ENCODE measurements at places on chromosomes 16 and 17.

- DNase-seq: no peak
These were observed 26.1 kb downstream of the SLC38A8 start for GRCh38 chr16:84016477-84016876.

GRCh38 chr17:75590314-75590761 is 2.7 kb downstream of the MYO15B start:
- no peak for DNase-seq

DNA sequence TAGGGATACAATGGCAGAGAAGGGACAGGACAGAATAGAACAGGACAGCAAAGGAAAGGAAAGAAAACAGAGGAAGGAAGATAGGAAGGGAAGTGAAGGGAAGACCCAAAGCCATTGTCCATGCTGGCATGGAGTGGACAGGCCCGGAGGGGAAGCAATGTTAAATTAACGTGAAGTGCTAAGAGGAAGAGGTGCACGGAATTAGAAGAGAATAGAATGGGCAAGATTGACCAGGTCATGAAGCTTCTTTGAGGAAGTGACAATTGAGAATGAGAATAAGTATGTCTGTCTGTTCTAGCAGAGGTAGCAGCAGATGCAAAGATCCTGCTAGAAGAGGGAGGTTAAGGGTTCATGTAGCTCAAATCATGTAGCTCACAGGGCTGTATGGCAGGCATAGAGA is 117.2 kb downstream of the MAF start:
- DNase-seq: no peak

DNA sequence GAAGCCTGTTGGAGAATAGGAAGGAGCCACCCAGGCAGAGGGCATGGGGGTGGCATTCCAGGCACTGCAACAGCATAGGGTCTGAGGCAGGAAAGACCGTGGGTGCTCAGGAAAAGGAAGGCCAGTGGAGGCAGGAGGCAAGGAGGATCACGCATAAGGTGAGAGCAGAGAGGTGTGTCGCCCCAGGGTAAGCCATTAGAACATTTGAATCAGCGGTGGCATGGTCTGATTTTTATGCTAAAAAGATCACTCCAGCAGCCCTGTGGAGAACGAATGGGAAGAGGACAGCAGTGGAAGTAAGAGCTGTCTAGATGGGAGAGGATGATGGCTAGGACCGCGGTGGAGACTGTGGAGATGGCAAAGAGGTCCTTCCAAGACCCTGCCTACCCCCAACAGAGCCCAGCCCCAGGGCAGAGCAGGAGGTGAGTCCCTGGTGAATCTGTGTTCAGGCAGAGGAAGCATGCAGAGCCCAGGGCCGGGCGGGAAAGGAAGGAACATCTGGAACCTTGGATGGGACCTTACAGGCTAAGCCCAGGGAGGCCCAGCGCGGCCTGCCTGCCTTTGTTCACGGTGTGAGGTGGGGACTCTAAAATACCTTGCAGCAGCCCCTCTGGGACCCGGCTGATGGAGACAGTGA is 7.8 kb downstream of the LPO start:
- DNase-seq: no peak

DNA sequence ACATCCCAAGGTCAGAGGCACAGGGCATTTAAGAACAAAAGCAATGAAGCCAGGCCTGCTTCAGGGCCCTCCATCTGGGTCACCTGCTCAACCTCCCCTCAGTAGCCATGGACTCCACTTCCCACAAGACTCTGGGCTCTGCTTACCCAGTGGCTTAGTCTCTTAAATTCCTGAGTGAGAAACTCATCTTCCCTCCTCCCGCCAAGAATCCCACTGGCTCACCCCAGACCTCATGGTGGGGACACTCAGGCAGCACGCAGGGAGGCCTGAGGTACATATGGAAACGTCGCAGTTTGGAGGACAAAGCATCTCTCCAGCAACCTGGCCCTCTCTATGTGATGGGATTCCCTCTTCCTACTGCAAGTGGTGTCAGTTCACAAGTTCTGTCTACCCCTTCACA is 326.7 kb upstream of the CDH5 start:
- DNase-seq: no peak

DNA sequence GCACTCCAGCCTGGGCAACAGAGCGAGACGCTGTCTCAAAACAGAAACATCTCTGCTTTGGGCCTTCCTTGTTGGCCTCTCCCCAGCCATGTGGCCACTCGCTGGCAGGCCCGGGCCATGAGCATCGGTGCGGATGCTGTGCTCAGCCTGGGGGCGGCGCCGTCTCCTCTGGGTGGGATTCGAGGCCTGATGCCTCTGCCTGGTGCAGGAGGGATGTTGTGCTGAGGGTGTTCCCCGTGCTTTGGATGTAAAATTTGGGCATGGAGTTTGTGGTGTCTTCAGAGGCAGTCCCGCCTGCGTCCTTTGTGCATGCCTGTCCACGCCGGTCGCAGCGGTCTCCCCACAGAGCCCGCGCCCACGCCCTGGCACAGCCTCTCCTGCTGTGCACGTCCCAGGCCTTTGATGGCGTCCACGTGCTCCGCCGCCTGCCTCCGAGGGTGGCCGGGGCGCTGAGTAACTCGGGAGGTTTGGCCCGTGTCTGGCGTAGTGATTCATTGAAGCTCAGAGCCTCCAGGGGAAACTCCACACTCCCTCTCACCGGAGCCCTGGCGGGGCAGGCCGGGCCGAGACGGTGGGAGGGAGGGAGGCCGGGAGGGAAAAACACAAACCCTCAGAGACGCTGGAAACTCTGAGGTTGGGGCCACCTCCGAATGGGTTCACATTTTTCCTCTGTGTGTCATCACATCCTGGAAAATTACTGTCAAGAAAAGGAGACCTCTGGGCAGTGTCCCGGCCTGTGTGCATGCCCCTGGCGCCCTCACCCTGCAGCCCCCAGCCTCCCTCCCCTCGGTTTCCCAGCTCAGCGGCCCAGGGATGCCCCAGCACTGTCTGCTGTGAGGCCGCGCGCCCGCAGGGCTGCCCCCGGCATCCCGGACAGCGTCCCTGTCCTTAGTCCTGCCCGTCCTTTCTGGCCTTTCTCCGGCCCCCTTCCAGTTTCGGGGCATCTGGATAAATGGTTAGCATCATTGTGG is 19.0 kb downstream of the CENPX start:
- peak; percentile 88 for DNase-seq

DNA sequence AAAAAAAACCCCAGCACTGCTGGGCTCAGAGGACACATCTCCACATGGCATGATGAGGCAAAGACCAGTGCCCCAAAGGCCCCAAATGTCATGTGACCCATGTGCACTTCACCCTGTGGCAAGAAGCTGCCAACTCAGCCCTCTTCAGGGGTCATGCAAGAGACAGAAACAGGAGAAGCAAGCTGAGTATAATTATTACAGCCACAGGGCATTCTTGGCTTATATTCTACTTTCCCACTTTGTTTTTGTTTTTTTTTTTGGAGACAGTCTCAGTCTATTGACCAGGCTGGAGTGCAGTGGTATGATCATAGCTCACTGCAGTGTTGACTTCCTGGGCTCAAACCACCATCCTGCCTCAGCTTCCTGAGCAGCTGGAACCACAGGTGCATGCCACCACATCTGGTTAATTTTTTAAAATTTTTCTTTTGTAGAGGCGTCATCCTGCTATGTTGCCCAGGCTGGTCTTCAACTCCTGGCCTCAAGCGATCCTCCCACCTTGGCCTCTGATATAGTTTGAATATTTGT is 32.7 kb upstream of the LITAF start:
- DNase-seq: no peak

DNA sequence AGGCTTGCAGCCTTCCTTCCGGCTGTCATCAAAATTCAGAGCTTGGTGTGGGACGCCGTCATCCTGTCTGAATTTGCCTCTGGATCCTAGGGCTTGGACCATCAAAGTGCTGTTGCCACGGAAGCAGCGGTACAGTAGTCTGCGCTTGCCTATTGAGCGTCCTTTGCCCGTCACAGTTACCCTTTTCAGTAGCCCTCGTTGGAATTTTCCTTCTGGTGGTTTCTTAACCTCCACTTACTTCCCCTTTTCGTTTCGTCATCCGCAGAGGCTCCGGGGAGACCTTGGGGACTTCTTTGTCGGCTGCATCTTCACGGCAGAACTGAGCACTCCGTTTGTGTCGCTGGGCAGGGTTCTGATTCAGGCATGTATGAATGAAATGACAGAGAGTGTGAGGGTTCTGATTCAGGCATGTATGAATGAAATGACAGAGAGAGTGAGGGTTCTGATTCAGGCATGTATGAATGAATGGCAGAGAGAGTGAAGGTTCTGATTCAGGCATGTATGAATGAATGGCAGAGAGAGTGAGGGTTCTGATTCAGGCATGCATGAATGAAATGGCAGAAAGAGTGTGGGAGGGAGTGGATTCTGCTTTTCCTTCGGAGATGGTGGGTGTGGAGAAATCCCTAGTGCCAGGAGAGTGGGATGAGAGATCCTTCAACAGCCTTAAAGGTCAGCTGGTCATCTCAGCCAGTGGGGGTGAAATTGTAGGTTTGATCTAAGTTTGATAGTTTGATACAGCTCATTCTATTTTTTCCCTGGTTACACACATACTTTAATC is 8.0 kb downstream of the TLCD3A start:
- DNase-seq: no peak

GRCh38 chr17:81427173-81428120 is 32.2 kb downstream of the BAHCC1 start:
- no peak for DNase-seq

- DNase-seq: peak; percentile 85
These were observed 23.0 kb downstream of the NSMCE1 start for GRCh38 chr16:27245276-27246172.

GRCh38 chr17:49575679-49576087 is at the start of gene NXPH3:
TSS of gene NXPH3 (plus strand) at chr17:49575871. CDS start at chr17:49576220, 349 bp downstream.
- no peak for DNase-seq

DNA sequence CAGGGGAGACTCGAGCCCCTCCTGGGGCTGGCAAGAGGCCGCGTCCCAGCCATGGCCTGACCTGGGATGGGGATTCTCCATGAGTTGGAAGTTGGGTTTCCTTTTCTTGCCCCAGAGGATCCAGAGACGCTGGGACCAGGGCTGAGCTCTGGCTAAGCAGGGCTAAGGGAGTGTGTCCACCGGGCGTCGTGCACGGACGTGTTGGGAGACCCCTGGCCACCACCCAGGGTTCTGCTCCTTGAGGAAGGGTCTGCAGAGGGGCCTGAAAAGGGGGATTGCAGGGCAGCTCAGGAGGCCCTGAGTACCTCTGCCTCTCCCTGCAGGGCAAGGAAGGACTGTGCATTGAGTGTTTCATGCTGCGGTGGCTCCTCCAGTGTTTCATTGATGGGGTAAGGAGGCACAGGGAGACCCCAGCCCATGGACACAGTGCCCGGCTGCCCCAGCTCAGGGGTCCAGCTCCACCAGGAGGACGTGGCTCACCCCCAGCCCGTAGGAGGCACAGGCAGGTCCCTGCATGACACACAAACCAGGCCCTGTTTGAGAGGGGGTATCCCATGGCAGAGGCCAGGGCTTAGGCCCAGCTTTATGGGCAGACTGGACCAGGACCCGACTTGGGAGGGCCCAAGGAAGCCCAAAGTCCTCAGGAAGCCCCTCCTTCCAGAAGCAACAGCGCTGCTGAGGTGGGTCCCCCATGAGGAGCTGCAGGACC is 47.5 kb downstream of the USP22 start:
- no peak for DNase-seq

DNA sequence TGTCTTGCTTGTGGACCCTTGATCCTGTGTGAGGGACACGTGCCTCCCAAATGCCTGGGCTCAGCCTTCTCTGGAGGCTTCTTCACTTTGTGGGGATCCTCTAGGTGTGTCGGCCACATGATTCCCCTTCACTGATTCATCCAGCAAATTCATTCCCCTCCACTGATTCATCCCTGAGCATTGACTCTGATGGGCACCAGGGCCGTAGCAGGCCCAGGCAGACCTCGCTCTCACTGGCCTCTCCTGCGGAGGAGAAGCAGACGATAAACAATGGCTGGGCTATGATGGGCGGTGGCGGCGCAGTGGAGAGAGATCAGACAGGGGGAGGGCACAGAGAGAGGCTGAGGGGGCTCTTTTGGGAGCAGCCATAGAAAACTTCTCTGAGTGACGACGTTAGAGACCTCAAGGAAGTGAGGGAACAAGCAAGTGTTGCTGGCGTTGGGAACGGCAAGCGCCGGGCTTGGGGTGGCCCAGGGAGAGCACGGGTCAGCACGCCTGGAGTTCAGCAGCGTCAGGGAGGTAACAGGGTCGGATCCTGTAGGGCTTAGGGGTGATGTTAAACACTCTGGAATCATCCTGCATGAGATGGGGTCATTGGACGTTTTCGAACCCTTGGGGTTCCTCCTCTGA is 17.5 kb upstream of the RPTOR start:
- no peak for DNase-seq

DNA sequence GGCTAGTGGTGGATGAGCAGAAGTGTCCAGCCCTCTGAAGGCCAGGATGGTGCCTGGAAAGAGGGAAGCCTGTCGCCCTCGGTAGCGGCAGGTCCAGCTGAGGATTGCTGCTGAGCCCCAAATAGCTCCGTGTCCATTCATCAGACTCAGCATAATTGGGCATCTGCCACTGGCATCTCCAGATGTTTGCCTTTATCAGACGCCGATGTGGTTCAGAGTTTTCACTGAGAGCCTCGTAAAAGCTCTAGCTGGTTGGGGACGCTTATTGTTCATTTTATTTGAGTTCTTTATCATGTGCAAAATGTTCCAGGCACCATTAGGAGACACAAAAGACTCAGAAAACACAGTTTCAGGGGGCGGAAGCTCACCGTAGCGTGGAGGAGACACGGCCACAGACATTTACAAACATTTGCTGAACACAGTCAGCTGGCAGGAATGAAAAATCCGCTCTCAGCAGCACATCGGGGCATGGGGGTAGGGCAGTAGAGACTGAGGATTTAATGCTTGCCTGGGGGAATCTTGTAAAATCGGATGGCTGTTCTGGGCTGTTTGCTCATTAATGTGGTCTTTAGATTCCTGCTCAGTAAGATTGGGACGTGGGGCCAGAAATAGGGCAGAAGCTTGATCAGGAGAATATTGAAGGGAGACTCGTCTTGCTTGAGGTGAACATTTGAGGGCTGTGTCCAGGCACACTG is 41.7 kb downstream of the SMPD3 start:
- peak; percentile 74 for DNase-seq

- no peak for DNase-seq
These were observed 11.9 kb downstream of the CTU2 start for GRCh38 chr16:88718178-88718577.

GRCh38 chr16:11411059-11411550 is 65.8 kb downstream of the RMI2 start:
- DNase-seq: no peak

GRCh38 chr17:49585422-49586027 is 9.9 kb downstream of the NXPH3 start:
- no peak for DNase-seq

DNA sequence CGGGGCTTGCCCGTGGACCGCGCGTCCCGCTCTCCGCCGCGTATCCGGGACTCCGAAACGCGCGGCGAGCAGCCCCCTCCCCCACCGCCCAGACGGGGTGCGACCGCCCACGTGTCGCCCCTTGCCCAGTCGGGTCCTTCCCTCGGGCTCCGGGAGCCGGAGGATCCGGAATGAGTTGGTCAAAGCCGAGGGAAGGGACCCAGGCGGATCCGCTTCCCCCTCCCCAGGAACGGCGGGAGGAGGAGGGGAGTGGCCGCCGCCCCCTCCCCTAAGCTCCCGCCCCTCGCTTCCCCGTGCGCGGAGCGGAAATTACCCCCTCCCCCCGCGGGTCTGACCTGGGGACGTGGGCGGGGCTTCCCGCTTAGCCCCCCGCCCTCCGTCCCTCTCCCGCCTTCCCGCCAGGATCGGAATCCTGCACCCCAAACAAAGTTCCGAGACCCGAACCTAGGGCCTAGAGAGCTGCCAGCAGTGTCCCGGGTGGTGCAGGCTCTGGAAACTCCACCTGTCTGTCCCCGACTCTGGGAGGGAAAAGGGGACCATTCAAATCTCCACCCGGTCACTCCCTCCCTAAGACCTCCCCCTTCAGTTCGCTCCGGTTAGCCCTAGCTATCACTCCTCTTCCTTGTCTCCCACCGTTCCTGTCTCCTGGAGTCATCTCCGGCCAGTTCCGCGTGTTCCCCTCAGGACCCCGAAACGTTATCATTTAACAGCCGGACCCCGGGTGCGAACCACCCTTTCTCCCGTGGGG is 1.0 kb upstream of the IGF2BP1 start:
- no peak for DNase-seq

All from kidney glomerular epithelial cell (primary cell).